Sigmoid colon (tissue), 7 donors: ENCODE measurements at places on chromosomes 7 and 10. TPM values are rescaled to one million over a fixed set of nuclear protein-coding genes. Genes with fewer than 3 reads are reported as not detected.

- no peak overlapping the region for H3K4me3 ChIP-seq
- no peaks in the 10 kb centered on the region for H3K36me3 ChIP-seq
- H3K27ac ChIP-seq = no peak overlapping the region
- no peaks in the 10 kb centered on the region for H3K4me1 ChIP-seq
- H3K27me3 ChIP-seq = no peaks in the 10 kb centered on the region
- no peak for DNase-seq
These were observed 43.6 kb upstream of the IL6 start for GRCh38 chr7:22683379-22683778.

DNA sequence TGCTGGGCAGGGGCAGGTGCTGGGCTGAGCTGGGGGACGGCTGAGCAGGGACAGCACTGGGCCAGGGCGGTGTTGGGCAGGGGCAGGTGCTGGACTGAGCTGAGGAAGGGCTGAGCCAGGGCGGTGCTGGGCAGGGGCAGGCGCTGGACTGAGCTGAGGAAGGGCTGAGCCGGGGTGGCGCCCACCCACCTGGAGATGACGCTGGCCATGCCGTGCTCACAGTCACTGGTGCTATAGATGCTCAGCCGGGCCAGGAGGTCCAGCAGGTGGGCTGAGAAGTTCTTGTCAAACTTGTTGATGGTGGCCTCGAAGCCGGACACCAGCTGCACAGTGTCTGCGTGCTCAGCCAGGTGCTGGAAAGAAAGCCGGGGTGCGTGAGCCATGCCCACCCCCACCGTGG lies 4.4 kb upstream of the ADAM8 start:
- no peak overlapping the region for H3K27ac ChIP-seq
- DNase-seq = no peak
- H3K4me3 ChIP-seq = no peak overlapping the region

DNA sequence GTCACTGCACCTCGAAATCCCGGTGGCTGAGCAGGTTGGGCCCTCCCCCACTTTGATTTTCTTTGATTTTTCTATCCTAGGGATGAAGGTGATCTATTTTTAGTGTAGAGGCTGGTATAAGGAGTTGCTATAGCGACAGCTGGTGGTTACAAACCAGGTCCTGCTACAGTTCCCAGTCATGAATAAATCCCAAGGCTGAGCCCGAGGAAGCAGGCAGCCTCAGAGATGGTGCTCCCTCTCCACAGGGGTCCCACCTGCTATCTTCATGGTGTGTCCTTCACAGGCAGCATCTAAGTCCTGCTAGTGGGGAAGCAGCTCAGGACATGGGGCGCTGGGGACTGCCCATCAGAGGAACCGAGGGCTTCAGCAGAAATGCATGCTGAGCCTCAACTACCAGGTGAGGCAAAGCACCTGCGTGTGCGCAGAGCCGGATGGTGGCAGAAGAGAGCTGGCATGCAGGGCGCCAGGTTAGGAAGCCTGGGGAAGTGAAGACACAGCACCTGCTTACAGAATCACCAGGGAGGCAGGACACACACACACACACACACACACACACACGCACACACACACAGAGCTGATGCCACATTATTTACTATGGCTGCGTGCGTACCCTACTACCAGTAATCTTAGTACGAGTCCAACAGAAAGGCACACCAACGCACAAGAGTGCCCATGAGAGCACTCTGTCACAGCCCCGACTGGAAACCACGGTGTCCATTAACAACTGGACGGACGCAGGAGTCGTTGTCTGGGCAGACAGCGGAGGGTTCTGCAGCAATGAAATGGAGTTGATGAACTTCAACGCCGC lies 150.9 kb downstream of the PRKAG2 start:
- no peak overlapping the region for H3K27ac ChIP-seq
- H3K4me1 ChIP-seq = peaks cover 27% of the 10 kb centered on the region
- H3K27me3 ChIP-seq = no peaks in the 10 kb centered on the region
- H3K36me3 ChIP-seq = no peaks in the 10 kb centered on the region

- DNase-seq = peak; percentile 78
- peak overlapping the region; percentile 14 for H3K27ac ChIP-seq
- no peaks in the 10 kb centered on the region for H3K36me3 ChIP-seq
- no peak overlapping the region for H3K4me3 ChIP-seq
These were observed 20.4 kb upstream of the PIK3AP1 start for GRCh38 chr10:96740579-96741281.

DNA sequence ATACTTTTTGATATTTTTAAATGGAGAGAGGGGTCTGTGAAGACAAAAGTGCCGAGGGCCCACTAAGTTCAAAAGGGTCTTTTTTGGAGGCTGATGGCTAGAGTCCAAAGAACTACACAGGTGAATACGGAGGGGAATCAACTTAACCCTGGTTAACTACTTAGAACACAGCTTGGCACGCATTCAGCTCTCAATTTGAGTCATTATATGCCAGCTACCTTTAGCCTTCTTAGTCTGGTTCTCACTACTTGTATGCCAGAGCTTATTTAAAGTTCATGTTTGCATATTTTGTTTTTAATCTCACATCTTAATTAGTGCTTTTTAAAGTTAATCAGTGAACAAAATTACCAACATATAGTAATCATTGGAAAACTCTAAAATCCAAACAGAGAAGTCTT lies 80.8 kb downstream of the VWDE start:
- no peak overlapping the region for H3K4me3 ChIP-seq
- H3K27ac ChIP-seq = no peak overlapping the region
- no peak for DNase-seq
- no peaks in the 10 kb centered on the region for H3K36me3 ChIP-seq
- no peaks in the 10 kb centered on the region for H3K27me3 ChIP-seq

DNA sequence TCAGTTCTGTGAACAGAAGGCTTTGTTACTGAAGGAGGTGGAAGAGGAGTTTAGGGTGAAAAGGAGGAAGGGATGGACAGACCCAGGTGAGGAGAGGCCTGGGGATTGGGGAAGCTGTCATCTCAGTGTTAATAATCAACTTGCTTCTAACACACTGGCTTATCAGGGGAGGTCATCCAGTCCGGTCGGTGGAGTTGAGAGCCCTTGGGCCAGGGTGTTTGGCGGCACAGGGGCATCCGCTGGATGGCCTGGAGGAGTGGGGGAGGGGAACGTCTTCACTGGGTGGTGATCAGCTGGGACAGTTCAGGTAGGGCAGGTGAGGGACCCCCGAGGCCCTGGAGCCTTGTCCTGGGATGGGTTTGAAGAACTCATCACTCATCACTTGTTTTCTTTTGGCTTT lies 33.9 kb downstream of the SHH start:
- no peaks in the 10 kb centered on the region for H3K4me1 ChIP-seq
- no peak overlapping the region for H3K4me3 ChIP-seq
- no peaks in the 10 kb centered on the region for H3K27me3 ChIP-seq

DNA sequence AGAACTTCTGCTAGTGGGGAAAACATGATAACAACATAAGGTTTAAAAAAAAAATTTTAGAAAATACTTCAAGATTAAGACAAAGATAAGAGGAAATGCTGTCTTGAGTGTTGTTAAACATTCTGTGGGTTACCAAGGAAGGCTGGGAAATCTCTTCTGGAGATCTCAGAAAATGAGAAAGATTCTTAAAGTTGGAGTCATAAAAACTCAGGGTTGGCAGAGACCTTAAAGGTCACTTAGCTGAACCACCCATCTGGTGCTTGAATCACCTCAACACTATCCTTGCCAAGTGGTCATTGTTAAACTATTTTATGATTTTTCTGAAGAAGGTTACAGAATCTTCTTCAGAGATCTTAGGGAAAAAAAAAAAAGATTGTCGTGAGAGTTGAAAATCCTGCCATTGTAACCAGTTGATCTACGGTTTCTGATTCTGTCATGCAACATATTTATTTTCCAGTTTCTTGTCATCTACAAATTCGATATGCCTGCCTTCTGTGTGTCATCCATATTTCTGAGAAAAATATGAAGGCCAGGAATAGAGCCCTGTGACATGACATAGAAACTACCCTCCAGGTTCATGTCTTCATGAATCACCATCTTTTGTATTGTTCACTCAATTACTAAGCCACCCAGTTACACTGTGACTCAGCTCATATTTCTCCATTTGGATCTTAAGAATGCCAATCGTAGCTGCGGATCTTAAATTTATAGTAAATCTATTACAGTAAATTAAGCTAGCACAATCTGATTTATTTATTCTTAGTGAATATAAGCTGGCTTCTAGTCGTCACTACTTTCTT lies 179.2 kb downstream of the ST7 start:
- no peak overlapping the region for H3K27ac ChIP-seq
- H3K36me3 ChIP-seq = no peaks in the 10 kb centered on the region
- no peak for DNase-seq
- no peaks in the 10 kb centered on the region for H3K4me1 ChIP-seq
- no peak overlapping the region for H3K4me3 ChIP-seq

DNA sequence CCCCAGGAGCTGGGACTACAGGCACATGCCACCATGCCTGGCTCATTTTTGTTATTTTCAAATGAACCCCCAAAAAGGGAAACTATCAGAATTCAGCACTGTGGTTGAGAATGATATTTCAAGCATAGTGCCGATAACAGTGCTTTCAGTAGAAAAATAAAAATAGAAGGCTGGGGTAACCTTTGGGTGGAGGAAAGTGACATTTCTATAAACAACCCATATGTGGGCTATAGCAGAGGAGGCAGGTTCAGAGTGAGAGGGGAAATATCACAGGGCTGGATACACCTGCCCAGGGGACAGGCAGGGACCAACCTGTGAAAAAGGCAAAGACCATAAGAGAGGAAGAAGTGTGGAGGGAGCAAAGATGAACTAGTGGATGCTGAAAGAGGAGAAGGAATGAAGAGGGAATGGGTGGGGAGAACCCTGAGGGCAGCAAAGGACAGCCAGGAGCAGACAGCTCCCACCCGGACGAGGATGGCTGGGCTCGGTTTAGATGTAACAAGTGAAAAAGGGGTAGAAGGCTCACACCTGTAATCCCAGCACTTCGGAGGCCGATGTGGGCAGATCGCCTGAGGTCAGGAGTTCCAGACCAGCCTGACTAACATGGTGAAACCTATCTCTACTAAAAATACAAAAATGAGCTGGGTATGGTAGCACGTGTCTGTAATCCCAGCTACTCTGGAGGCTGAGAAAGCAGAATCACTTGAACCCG lies 56.5 kb downstream of the MAP3K8 start:
- no peaks in the 10 kb centered on the region for H3K4me1 ChIP-seq
- H3K4me3 ChIP-seq = no peak overlapping the region
- no peak for DNase-seq
- H3K27me3 ChIP-seq = no peaks in the 10 kb centered on the region

- no peak overlapping the region for H3K27ac ChIP-seq
- H3K4me3 ChIP-seq = no peak overlapping the region
- no peaks in the 10 kb centered on the region for H3K27me3 ChIP-seq
These were observed 14.9 kb upstream of the LGI1 start for GRCh38 chr10:93742633-93743349.

The AGAP9 gene
- 4.2 TPM for total RNA-seq

The RBP4 gene
- 3.9 TPM for total RNA-seq

The TES gene
- 321 TPM for total RNA-seq
